ENCODE measurements at places on chromosomes 3 and 15. TPM values are rescaled to one million over a fixed set of nuclear protein-coding genes. Genes with fewer than 3 reads are reported as not detected.

DNA sequence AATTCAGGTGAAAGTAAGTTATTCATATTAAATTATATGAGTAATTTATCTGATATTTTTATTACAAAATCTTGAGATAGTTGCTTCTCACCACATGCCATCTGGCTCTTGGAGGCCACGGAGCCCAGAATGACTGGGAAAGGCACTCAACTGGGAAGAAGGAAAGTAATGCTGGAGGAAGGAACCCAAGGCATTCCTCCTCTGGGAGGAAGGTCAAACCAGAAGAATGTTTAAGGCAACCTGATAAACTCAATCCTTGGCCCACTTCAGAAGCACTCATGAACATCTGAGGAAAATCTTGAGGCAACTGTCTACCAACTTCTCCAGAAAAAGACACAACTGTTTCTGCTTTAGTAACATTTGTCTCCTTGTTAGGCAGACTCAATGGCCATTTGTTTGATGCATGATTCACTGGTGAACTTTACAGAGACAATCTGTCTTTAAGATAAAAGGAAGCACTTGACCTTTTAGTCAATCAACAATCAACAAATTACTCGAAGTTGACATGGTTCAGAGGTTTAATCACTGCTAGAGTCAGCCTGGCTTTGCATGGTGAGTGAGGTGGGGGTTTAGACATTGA, 261.4 kb upstream of the MME start:
- no peak overlapping the region for H3K27ac ChIP-seq
- H3K4me3 ChIP-seq: no peak overlapping the region
- no peaks in the 10 kb centered on the region for H3K4me1 ChIP-seq
- H3K27me3 ChIP-seq: no peaks in the 10 kb centered on the region

Gene FETUB
- total RNA-seq: not detected

GRCh38 chr3:23549148-23549910, 256.4 kb upstream of the UBE2E1 start:
- DNase-seq: no peak
- H3K27me3 ChIP-seq: no peaks in the 10 kb centered on the region
- no peaks in the 10 kb centered on the region for H3K4me1 ChIP-seq
- no peak overlapping the region for H3K4me3 ChIP-seq

DNA sequence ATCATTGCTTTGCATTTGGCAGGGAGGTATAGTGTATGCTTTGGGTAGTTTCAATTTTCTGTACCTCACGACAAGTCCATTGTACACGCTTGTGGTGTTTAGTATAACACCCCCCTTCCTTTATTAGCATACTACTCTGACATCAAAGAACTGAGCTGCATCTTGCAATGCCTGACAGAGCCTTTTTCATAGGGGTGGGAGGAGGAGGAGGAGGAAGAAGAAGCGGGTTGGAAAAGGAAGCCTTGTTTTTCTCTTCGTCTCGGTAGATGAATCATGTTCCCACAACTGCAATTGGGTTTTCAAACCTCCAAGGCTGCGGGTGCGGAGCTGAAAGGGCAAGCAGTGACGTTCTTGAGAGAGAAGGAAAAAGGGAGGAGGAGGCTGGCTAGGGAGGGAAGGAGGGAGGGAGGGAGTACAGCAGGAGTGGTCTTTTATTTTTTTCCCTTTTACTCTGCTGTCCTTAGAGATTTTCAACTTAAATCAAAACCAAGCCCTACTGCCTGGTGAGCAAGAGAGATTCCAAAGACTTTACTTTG, 175.7 kb downstream of the KLHL25 start:
- H3K4me3 ChIP-seq: peak overlapping the region; percentile 72
- no peaks in the 10 kb centered on the region for H3K36me3 ChIP-seq
- no peaks in the 10 kb centered on the region for H3K27me3 ChIP-seq
- DNase-seq: peak; percentile 79
- peak overlapping the region; percentile 17 for H3K27ac ChIP-seq
- peaks cover 12% of the 10 kb centered on the region for H3K4me1 ChIP-seq

DNA sequence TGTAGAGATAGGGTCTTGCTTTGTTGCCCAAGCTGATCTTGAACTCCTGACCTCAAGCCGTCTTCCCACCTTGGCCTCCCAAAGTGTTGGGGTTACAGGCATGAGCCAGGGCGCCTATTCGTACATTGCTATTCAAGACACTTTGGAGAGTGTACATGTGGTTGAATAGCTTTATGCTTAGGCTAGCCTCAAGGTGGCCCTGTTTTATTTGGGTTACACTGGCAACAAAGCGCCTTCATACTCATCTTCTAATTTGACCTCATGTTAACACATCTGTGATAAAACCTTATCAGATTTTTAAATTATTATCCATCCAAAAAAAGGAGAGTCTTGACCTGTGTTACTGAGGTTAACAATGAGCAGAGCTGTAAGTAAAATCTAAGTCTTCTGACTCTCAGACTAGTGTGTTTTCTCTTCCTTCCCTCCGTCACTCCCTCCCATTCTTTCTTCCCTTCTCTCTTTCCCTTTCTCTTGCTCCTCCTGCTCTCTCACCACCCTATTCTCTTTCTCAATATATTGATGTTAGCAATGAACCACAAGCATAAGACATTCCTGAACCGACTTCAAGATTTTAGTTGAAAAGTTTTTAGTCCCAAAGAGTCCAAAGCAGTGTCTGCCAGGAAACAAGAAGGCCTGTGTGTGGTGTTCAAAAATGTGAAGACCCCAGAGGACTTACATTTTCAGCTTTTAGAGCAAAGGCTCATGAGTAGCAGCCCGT, 603.7 kb upstream of the CFAP20DC start:
- no peak overlapping the region for H3K27ac ChIP-seq
- no peak overlapping the region for H3K4me3 ChIP-seq
- no peak for DNase-seq
- H3K36me3 ChIP-seq: no peaks in the 10 kb centered on the region
- H3K4me1 ChIP-seq: no peaks in the 10 kb centered on the region
